Non-pigmented ciliary epithelial cell (primary cell): ENCODE measurements at places on chromosomes 5 and 9.

- DNase-seq, result no peak
Measured at GRCh38 chr9:134134949-134135342, 936 bp upstream of the WDR5 start.

DNA sequence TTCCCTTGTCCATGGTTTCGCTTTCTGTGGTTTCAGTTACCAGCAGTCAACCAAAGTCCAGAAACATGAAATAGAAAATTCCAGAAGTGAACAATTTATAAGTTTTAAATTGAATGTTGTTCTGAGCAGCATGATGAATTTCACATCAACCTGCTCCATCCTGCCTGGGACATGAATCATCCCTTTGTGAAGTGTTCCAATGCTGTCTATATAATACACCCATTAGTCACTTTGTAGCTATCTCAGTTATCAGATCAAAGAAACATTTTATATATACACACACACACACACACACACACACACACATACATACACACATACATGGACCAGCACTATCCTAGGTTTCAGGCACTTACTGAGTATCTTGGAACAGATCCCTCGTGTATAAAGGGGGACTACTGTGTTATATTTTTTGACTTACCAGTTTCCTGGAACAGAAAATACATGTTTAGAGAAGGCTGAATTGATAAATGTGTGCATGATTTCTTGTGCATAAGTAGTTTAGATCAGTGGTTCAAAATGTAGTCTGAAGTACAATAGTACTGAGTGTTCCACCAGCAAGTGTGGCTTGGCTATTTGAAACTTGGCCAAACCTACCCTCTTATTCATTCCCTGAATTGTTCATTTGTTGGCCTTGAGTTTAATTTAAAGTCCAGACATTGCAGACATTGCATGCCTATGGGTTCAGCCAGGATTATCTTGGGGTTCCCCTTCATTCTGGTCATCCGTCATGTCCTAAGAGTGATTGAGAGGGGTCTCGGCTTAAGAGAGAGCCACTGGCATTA is 510.0 kb downstream of the GADD45G start:
- DNase-seq, result no peak

- no peak for DNase-seq
Measured at GRCh38 chr5:173743641-173744343, 127.3 kb upstream of the BOD1 start.

DNA sequence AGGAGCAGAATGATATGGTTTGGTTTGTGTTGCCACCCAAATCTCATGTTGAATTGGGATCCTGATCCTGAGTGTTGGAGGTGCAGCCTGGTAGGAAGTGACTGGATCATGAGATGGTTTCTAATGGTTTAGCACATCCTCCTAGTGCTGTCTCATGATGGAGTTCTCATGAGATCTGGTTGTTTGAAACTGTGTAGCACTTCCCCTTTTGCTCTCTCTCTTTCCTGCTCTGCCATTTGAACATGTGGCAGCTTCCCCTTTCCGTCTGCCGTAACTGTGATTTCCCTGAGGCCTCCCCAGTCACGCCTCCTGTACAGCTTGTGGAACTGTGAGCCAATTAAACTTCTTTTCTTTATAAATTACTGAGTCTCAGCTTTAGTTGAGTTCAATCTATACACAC is 756.8 kb upstream of the CDH6 start:
- DNase-seq, result no peak

DNA sequence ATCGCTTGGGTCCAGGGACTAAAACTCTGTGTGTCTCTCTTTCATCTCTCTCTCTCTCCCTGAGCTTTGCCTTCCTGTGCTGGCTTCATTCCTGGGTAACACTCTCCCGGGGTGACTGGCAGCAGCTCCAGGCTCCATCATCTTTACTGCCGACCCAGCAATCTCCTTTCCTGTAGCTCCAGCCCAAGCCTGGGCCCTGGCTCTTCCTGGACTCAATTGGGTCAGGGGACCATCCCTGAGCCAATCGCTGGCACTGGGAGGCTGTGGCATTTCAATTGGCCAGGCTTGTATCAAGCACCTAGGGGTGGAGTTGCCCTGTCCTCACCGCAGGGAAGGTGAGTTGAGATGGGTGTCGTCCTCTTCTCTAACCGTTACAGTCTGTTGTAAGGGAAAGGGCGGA is 31.9 kb downstream of the FAM240B start:
- no peak for DNase-seq

GRCh38 chr9:83284746-83285145 is 221.8 kb upstream of the RASEF start:
- no peak for DNase-seq

DNA sequence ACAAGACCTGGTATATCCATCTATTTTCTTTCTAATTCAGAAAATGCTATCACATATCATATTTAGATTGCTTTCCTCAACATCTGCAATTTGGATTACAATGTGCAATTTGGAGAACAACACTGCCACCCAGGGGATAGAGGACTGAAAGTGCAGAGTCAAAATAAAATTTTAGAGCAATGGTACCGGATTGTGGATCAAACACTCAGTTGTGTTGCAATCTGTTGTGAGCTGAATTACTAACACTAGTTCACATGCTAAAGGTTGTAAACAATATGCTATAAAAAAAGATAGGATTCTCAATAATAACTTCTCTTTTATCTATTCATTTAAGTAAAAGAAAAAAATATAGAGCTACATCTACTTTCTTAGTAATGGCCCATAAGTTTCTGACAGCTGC is 11.9 kb upstream of the SRFBP1 start:
- no peak for DNase-seq

DNA sequence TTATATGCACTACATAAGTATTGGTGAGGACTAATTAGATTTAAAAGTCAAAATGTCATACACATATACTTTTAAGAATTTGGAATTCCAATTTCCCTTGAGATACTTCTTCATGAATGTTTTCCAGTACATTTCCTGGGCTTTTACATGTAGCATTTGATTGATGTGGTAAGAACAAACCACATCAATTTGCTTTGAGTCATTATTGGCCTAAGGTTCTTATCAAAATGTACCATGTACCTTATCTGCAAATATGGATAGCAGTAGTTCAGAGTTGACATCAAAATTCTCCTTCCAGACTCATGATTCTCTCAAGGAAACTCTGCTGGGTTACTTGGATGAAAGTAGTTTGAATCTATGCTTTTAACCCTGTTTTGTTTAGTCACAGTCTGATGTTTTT is 2.5 kb downstream of the CAST start:
- DNase-seq, result no peak

DNA sequence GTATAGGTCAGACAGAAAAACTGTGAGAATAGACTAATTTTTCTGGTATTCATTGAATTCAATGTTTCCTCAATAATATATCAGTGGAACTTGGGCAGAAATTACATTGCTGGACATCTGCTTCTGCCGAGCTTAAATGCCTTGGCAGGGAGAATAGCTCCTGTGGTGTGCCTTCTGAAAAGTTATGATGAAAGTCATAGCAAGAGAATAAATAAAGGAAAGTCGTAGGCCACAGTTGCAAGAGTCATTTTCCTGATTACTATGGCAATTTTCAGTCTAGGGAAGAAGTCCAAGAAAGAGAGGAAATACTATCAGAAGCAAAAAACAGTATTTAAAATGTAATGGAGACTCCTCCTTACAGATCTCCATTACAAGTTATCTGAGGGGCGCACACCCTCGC is 1596.1 kb upstream of the WWC1 start:
- DNase-seq, result no peak

- DNase-seq, result no peak
Measured at GRCh38 chr5:647311-647710, 35.2 kb downstream of the CEP72 start.

GRCh38 chr5:79172269-79172668 is 60.7 kb downstream of the BHMT start:
- DNase-seq, result no peak

DNA sequence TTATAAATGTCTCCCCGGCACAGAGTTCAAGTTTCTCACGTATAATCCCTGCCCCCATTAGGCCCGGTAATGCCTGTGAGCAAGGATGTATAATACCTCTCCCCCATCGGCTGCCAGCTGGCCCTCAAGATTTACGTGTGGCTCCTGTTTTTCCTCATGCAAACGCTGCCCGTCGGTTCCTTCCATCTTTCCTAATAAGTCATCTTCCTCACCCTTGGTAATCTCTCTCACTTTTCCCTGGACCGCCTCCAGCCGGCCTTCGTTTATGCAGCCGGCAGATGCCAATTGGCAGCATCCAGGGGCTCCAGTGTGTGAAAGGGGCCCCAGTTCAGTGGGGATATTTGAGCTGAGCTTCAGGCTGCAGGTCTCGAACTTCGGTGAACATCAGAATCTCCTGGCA is 86.5 kb upstream of the NEURL1B start:
- DNase-seq, result no peak

DNA sequence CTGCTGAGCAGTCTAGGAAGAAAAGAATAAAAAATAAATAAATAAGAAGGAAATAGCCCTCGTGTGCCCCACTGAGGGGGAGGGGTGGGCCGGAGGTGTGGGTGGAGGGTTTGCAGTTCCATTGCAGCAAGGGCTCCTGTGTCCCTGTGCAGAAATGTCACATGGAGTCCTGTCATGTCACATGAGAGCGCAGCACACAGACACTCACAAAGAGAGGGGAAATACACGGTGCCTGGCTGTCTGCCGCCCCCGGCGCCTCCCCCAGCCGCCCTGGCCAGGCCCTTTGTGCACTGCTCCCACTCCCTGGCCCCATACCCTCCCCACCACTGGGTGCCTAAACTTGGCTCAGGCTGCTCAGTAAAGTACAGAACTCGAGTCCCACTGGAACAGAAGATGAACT is 55.6 kb upstream of the SPTLC1 start:
- no peak for DNase-seq

DNA sequence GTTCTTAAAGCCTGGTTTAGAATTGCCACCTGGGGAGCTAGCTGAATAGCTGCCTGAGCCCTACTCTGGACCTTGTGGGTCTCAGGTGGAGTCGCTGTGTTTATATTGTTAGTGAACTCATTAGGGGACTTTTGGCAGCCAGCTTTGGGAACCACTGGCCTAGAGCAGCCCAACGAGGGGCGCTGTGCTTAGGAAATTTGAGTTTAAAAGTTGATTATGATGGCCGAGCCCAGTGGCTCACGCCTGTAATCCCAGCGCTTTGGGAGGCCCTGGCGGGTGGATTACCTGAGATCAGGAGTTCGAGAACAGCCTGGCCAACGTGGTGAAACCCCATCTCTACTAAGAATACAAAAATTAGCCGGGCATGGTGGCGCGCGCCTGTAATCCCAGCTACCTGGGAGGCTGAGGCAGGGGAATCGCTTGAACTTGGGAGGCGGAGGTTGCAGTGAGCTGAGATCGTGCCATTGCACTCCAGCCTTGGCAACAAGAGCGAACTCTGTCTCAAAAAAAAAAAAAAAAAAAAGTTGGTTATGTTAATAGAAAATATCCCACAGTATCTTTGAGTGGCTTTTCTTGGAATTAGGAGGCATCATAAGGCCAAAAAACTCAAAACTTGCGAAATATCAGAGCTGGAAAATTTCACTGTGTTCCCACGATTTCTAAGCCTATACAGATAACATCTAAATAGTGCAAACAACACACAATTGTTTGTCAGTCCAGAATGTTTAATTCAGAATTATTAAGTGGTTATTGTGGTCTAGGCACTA is 809 bp downstream of the MCCC2 start:
- DNase-seq, result no peak

DNA sequence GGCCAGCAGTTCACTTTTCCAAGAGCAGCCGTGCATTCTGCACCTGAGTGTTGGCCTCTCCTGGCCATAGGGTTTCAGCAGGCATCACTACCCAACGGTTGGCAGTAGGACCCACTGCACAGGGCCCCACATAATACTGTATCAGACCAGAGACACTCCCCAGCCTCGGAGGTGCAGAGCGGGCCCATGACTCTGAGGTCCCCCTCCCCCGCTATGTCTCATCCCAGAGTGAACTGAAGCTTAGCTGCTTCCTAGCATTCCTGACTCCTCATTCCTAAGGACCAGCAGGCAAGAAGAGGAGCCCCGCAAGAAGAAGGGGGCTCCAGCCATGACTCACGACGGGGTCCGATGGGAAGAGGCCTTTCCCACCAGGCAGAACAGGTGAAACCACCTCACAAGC is 67.2 kb downstream of the CAMSAP1 start:
- DNase-seq, result no peak

- no peak for DNase-seq
Measured at GRCh38 chr5:72586788-72587530, 79.7 kb upstream of the ZNF366 start.

GRCh38 chr9:105608721-105609598 is 51.0 kb downstream of the FKTN start:
- peak; percentile 6 for DNase-seq

DNA sequence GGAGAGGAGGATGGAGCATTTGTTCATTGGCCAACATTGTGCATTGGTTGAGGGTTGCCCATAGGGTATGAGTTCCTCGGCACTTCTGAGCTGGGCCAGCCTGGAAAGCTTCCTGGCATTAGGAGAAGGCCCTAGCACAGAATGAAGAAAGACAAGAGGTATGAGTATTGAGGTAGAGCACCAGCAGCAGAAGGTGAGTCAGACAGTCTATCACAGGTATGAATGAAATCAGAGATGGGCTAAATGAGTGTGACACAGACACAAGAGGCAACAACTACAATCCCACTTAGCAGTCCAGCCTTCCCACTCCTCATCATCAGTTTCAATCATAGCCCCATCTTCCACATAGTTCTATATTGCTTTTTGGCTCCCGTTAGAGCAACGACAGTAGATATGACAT is 25.4 kb upstream of the TGFBR1 start:
- DNase-seq, result no peak

- no peak for DNase-seq
Measured at GRCh38 chr9:128504485-128505413, at the start of gene GLE1. Gene GLE1, plus strand, starts transcription at chr9:128504719. Its CDS starts 87 bp downstream, at chr9:128504806.

- DNase-seq, result no peak
Measured at GRCh38 chr9:11722957-11723356, 970.2 kb upstream of the TYRP1 start.

DNA sequence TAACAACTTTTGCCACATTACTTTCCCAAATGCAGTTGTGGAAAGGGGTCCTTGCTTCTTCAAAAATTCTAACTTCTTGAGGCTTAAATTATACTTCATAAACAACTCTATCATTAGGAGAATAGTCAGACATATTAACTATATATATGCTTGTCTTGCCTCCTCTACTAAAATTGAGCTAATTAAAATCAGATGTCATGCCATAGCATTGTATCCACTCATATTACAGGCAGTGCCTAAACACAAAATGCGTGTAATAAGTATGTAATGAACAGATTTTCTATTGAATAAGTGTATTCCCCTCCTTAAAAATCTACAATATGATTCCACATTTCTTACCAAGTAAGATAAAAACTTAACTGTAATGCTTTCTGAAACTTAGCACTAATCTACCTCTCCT is 204.5 kb downstream of the PLK2 start:
- no peak for DNase-seq

- DNase-seq, result no peak
Measured at GRCh38 chr9:121840838-121841760, 189.7 kb downstream of the DAB2IP start.
